GDM1 (cell line): ENCODE measurements at places on chromosomes 13 and 19.

- DNase-seq = no peak
Observed at GRCh38 chr19:40827386-40828247, 22.6 kb downstream of the CYP2A6 start.

GRCh38 chr19:42111811-42112210, 20.4 kb downstream of the POU2F2 start:
- no peak for DNase-seq

GRCh38 chr19:10712045-10712444, 5.8 kb upstream of the DNM2 start:
- no peak for DNase-seq

GRCh38 chr13:74778087-74778486, 643.9 kb upstream of the KLF12 start:
- DNase-seq = no peak

GRCh38 chr13:85091631-85092234, 707.5 kb downstream of the SLITRK6 start:
- no peak for DNase-seq

DNA sequence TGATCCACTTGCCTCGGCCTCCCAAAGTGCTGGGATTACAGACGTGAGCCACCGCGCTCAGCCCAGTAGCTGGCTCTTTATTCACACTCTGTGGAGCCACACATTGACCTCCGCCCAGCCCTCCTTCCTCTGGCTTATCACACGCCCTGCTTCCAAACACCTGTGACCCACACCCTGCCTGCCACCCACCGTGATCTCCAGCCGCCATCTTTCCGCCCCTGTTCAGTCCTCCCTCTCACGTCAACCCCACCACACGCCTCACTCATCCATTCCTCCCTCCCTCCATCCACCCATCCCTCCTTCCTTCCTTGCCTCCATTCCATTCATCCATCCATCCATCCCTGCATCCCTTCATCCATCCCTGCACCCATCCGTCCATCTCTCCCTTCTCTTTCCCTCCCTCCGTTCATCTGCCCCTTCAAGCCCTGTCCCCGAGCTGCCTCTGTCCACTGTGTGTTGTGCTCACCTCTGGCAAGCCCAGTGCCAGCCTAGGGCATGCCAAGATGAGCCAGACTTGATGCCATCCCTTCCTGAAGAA, 17.6 kb downstream of the ZNF296 start:
- DNase-seq = no peak
